A172 (cell line): ENCODE measurements at places on chromosomes 6 and 20. TPM values are rescaled to one million over a fixed set of nuclear protein-coding genes. Genes with fewer than 3 reads are reported as not detected.

Gene CHRNA4
- total RNA-seq: 0.03 and 0.07 TPM in 2 replicates

Gene KHDC1
- total RNA-seq: 6.4 and 8.5 TPM in 2 replicates

- DNase-seq: no peak
Observed at GRCh38 chr20:32240205-32240604, 32.5 kb downstream of the POFUT1 start.

DNA sequence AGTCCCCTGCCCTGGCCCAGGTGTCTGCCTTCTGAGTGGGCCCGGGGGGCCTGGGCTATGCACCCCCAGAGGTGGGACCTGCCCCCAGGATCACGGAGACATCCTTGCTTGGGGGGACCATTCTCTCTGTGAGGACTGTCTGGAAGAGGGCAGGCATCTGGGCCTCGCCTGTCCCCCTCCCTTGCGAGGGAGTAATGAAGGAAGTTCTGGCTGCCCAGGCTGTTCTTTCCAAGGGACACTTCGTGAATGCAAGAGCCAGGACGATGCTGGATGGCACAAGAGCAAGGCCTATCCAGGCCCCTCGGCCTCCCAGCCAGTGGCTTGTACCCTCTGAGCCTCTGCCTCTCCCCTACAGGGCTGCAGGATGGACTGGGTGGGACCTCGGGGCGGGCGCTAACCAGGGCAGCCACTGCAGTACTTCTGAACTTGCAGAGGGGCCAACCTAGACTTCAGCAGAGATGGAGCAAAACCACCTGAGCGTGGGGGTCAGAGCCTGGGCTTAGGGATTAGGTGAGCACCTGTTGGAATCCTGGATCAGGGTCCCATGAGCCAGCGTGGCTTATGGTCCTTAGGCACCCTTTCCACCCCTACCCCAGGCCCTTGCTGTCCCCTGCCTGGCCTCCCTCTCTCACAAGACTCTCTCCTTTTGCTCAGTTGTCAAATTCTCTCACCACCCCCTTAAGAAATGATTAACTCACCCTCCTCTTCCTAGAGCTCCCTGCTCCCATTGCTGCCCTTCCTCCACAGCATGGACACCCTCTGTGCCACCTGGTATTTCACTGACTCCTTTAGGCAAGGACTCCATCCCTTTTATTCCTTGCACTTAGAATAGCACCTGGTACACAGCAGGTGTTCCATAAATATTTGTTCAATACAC is 53.2 kb downstream of the CTCFL start:
- DNase-seq: no peak

- DNase-seq: no peak
Observed at GRCh38 chr6:44498436-44498835, 110.9 kb downstream of the CDC5L start.

DNA sequence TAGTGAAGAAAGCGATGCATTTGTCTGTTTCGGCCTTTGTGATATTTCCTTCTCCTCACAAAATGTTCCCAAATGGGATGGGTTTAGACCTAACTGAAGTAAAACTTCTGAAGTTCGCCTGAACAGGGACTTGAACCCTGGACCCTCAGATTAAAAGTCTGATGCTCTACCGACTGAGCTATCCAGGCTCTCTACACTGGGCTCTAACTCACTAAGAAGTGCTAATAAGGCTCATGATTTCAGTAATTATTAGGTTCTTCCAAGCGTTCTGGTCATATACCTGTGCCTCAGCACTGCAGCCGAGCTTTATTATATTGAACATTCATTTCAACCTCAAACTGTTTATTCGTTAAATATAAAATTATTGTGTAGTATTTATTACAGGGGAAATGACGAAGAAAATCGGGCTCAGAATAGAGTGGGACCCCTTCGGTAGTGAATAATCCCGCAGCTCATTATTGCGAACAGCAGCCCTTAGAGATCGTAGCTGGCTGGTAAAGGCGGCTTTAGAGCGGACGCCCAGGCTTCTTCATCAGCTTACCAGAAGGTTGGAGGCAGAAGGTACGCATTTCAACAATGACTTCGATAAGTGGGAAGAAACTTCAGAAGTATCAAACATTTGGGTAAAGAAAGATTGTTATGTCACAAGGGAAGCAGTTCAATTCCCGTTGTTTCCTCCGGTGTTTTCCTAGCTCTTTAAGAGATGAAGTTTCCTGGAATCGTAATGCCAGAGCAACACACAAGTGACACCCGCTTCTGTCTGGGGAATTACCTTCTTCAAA is 119.0 kb upstream of the ZNF184 start:
- peak; percentile 80 for DNase-seq

- peak; percentile 90 for DNase-seq
Observed at GRCh38 chr20:50844430-50845100, 49.7 kb downstream of the BCAS4 start.

DNA sequence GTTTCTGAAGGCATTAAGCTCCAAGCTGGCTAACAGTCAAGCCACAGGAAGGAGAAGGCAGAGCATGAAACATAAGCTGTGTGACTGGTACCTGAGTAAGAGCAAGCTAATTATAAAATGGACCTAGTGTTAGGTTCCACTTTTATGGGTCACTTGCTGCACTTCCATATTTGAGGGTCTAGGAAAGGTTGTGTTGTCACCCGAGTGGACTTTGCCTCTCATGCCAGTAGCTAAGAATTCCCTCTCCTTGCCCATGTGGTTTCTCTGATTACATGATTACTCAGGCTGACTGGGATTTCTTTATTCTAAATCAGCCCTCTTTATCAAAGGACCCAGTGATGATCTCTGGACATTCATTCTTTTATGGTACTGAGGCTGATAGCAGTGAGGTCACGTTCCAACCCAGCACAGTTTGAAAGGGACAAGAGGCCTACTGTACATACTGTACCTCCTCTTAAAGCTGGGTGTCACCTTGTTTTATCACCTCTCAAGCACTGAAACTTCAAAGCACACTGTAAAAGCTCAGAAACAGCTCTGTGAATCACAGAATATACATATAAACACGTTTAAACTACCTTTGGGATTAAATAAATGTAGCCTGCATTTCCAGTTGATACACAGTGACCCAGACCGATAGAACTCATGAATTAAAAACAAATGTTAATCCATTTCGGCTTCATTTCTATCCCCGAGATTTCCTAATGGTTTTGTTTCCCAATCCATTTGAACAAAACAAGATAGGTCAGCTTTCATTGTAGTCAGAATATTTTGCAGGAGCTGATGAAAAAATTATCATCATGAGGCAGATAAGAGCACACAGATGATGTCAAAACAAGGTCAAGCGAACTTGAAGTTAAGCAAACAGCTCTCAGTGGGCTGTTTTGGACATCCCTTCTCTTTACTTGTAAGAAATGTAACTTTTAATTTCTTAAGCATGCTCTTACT is 96.5 kb downstream of the ALDH8A1 start:
- peak; percentile 79 for DNase-seq

Gene KPNA5
- total RNA-seq: 5.2 and 6.0 TPM in 2 replicates

GRCh38 chr20:46027245-46027853 is 1.7 kb upstream of the SLC12A5 start:
- DNase-seq: peak; percentile 65

Gene GRM1
- 0.10 TPM in 1 of 2 replicates, not detected in the other for total RNA-seq
